ENCODE measurements at places on chromosomes 7 and 10.

DNA sequence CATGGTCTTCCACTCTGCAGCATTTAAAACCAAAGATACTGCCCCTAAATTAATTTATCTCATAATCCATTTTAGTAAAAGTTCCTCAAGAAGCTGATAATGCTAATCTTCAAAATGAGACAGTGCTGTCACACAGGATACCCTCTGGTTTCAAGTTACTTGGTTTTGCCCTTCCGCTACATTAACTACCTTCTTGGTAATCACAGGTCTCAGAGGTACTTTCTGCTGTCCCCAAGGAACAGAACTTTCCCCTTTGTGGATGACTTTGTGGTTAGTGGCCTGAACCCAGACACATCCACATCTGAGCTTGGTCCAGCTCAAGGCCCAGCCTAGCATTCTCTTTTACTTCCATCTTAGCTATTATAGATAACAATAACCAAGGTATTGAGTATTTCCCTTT lies 88.8 kb upstream of the TMEM26 start:
- DNase-seq: no peak

DNA sequence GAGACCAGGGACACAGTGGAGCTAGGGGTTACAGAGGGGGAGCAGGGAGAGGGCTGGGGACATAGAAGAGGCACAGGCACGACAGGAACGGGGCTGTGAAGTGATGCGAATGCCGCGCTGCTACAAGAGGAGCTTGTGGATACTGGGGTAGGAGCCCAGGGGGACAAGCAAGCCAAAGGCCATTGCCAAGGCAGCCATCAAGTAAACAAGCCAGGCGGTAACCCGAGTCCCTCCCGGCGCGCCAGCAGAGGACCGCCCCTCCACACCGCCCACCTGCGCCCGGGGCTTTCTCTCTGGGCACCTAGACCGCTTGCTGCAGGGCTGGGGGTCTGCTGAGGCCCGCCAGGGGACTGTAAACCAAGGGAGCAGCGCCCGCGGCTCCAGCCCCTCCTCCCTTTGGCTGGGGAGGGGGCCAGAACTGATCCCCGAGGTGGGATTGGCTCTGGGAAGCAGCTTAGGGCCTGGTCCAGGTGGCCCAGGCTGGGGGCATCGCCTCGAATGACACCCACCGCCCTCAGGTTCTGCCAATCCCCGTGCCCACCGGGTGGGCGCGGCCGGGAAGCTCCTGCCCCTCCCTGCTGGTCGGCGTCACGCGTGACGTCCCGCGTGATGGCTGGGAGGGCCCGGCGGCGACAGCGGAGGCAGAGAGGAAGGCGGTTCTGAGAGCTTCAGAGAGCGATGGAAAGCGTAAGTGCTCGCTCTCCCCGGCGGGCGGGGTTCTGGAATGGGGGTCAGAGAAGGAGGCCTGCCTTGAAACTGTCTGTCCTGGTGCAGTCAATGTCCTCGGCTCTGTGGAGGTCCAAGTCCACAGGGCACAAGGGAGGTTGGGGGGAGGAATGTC lies 982 bp downstream of the SFXN3 start:
- DNase-seq: no peak

DNA sequence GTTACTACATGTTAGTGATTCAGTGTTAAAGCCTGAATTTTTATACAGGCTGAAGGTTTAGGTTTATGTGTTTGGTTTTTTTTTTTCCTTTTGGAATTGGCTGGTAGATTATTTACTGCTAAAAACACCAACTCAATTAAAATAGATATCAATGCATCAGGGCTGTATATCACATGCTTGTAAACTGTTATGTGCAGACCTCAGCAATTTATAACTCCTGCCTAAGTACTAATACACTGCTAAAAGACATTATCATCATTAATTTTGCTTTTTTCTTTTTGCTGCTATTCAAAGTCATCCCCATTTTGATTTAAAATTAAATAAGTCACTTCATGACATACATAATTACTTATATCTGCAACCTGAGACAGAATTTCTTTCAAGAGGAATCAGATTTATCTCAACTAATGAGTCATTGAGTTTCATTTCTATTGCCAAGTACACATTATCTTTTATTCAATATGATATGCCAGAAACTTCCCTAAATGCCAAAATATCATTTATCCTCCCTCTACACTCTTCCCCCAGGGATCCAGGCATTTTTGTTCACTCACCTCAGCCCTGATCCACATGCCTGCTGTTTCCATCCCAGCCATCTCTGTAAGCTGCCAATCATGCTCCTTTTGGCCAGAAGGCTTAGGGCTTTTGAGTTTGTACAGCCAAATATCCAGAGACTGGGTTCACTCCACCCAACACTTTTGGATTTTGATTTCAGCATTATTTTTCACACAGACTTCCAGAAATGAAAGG lies 98.5 kb downstream of the POLR1F start:
- DNase-seq: no peak

GRCh38 chr10:46237815-46238510 lies 48.8 kb upstream of the ANTXRL start:
- no peak for DNase-seq

- DNase-seq: no peak
These were observed 53.6 kb downstream of the SEC61G start for GRCh38 chr7:54705436-54705835.

GRCh38 chr10:127907411-127908105 lies 655 bp downstream of the PTPRE start:
- no peak for DNase-seq

DNA sequence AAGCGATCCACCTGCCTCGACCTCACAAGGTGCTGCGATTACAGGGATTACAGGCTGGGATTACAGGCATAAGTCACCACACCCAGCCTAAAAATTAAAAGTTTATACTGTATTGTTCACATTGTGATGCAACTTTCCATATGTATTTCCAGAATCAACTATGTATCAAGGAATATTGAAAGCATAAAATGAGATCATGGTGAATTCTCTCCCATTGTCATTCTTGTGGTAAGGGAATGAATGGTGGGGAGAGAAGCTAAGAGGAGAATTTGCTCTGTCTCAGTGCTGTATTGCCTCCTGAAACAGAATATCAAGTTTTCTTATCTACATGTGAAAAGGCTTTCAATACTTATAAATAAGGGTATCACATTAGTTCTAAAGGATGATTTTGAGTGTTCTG lies 81.7 kb downstream of the CD36 start:
- DNase-seq: no peak

DNA sequence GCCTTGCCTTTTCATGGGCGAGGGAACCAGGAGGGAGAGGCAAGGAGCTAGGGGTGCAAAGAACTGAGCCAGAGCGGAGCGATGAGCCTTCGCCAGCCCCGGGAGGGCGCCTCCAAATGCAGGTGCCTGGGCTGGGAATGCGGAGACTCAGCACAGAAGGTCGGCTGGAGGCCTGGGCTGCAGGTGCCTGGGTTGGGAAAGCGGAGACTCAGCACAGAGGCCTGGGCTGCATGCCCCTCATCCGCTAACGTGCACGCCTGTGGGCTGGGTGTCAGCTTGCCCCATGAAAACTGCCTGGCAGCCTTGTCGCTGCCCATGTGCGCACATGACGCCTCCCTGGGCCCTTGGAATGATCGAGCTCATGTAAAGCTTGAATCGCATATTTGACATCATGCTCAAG lies 51.8 kb downstream of the POM121L12 start:
- no peak for DNase-seq
